Ammon's horn (tissue), 1 donor: ENCODE measurements at places on chromosomes 11 and 22.

GRCh38 chr22:39133871-39134270, 18.6 kb downstream of the CBX7 start:
- DNase-seq, result no peak

DNA sequence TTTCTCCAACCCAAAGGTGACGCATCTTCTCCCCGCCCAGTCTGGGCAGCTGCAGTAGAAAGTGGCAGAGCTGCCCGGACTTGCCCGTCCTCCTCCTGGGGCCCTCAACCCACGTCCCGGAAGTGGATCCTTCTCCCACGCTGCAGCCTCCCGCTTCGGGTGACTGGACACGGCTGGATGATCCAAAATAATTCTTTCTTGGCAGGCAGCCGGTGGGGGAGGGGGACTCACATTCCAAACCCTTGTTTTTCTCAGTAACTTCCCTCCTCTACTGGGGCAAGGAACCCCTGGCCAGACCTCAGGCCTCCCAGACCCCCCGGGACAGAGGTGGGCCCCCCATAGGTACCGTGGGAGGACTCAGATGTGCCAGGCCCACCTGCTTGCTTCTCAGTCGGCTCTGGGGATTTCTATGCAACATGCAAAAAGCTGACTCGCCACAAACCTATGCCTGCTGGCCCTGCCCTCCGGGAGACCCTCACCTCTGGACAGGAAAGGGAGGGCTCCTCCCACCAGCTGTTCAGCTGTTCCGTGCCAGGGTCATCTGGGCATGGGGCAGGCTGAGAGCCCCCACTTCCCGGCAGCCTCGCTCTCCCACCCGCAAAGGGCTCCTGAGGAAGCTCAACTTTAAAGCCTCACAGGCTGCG, 1.4 kb downstream of the PLXNB2 start:
- DNase-seq, result peak; percentile 69

DNA sequence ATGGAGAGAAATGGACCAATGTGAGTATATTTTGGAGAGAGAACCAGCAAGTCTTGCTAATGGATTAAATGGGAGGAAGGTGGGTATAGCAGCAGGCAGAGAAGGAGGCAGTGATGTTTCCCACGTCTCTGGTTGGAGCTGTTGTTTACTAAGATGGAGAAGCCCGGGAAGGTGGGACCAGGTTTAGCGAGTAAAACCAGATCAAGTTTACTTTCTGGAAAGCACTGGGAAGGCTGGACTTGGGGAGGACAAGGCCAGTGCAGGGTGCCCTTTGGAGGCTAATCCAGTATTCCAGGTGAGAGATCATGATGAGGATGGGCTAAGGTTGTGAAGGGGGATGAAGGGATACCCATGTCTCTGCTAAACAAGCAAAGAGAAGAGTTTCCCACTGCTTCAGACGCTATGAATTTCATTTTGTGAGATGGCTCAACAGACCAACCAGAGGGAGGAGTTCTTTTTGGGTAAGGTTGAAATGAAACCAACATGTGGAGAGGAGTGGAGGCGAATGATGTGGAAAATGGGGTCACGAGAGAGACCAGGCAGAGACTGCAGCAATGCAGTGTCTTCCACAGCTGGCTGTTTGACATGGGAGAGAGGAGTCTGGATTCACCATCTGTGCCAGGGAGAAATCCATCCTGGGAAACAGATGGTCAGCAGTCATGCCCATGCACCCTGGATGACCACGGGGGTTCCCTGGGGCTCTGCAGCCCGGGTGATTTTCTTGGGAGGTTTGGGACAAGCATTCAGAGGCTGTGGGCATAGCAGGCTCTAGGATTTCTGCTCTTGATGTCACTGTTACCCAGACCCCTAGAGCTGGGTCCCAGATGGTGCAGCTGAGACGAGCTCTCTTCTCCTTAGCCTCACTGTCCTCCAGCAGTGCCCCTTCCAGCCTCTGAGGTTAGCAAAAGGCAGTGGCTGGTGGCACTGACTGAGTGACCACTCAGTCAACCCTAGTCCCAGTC, 24.9 kb downstream of the COMMD9 start:
- no peak for DNase-seq

GRCh38 chr22:31912407-31912743, 32.0 kb upstream of the YWHAH start:
- no peak for DNase-seq

GRCh38 chr11:2375964-2376551, 1.1 kb upstream of the CD81 start:
- no peak for DNase-seq

DNA sequence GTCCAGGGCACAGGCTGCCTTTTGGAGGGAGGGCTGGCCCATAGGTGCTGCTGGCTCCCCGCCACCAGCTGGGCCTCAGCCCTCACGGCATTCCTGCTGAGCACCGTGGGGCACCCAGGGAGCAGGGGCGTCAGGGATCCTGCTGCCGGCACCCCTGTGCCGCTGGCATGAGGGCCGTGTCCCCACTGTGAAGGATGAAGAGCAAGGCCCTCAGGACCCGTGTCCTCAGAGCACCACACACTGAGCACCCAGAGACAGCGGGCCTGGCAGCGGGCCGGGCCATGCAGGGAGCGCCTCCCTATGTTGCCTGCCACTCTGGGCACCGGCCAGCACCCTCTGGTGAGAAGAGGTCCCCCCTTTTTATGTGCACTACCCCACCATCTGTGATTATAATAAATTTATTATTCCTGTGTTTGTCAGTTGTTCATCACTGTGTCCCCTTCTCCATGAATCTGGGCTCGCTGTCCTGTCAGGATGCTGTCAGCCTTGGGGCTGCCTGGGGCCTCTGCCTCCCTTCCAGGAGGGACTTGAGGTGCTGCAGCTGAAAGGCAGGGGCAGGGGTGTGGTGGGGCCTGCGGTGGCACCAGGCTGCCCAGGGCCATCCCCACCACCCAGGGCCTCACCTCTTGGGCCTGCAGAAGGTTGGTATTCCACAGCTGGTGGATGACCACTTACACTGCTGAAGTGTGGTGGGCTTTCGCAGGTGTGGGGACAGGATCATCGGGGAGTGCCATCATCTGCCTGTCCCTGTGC, 80.0 kb downstream of the MED15 start:
- DNase-seq, result no peak

DNA sequence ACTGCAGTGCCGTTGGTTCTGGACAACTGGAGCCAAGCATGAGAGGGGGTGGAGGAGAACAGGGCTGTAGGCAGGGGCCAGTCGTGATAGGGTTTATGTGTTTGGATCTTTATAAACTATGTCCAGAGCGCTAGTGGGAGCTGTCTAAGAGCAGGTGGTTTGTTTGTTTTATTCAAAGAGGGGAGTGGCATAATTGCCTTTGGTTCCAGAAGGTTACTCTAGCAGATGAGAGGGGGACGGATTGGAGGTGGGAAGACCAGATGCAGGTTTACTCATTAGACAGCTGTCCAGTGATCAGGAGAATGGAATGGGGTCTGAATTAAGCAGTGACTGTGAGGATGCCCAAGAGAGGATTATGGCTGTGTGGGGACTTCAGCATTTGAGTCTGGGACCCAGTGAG, 109.3 kb upstream of the TBCEL start:
- DNase-seq, result no peak
